ENCODE measurements at places on chromosomes 1 and 21.

GRCh38 chr1:153560771-153561465 lies 4.7 kb downstream of the S100A2 start:
- no peak overlapping the region for H3K27ac ChIP-seq
- no peak overlapping the region for H3K4me3 ChIP-seq
- H3K4me1 ChIP-seq, result peaks cover 7% of the 10 kb centered on the region
- no peaks in the 10 kb centered on the region for H3K27me3 ChIP-seq

GRCh38 chr1:94852788-94853187 lies 32.6 kb downstream of the SLC44A3 start:
- no peak for DNase-seq
- no peak overlapping the region for H3K4me3 ChIP-seq
- no peaks in the 10 kb centered on the region for H3K27me3 ChIP-seq
- peaks cover 10% of the 10 kb centered on the region for H3K4me1 ChIP-seq
- no peaks in the 10 kb centered on the region for H3K36me3 ChIP-seq

DNA sequence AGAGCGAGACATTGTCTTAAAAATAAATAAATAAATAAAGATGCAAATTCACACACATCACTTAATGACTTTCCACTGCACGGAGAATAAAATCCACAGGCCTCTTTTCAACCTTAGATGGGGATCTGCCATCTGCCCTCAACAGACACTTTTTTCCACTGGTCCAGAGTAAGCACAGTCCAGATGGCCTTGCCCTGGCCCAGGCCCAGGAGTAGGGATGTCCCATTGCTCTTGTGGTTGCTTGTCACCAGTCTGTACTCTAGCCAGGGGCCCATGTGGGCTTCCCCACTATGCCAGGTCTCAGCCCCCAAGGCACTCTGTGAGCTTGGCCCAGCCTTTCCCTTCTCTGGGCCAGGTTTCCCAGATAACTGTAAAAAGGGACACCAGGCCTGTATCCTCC lies 17.4 kb downstream of the PLOD1 start:
- no peak for DNase-seq
- no peaks in the 10 kb centered on the region for H3K27me3 ChIP-seq
- no peaks in the 10 kb centered on the region for H3K4me1 ChIP-seq
- H3K27ac ChIP-seq, result no peak overlapping the region
- H3K4me3 ChIP-seq, result no peak overlapping the region

DNA sequence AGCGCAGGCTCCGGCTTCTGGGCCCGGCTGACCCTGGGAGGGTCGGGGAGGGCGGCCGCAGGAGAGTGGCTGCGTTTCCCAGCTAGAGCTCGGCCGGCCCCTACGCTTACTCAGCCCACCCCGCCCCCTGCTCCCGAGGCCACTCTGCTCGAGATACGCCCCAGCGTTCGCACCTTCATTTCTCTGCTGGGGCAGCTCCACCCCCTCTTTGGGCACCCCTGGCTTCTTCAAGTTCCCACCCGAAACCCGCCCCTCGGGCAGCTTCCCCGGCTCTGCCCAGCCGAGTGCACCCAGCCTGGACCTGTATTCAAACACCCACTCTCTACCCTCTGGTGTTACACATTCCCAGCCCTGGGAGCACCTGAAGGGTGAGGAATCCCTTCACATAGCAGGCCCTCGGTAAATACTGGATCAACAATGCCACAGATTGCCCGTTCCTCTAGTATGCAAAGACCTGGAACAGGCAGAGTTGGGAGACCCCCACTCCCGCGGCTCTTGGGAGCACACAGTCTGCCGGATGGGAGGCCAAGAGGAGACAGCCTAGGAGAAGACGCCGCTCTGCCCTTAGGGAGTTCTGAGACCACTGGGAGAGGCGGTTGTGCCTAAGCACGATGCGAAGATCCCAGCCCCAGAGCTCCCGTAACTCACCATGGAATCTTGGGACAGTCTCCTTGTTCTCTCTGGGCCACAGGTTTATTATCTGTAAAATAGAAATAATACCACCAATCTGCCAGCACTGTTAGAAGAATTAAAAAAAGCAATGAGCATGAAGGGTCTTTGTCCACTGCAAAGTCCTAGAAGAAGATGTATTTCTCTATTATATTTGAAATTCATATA lies 566 bp upstream of the PAQR7 start:
- no peak overlapping the region for H3K4me3 ChIP-seq
- H3K36me3 ChIP-seq, result no peaks in the 10 kb centered on the region
- H3K27ac ChIP-seq, result peak overlapping the region; percentile 93
- H3K4me1 ChIP-seq, result peaks cover 59% of the 10 kb centered on the region
- DNase-seq, result no peak

DNA sequence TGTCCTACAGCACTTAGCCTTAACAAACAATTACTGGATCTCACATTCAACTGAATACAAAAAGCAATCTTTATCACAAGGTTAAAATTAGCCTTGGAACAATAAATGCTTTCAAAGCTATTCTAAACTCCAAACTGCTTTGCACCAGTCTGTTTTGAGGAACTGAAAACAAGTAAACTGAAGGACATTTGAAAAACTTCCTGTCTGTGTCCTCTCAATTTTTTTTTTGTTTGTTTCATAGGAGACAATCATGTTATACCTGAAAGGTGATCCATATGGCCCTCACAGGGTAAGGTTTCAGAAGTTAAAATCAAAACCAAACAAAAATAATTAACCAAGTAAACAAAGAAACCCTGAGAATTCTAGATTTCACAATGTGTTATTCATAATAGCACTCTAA lies 459.1 kb downstream of the DPYD start:
- no peaks in the 10 kb centered on the region for H3K27me3 ChIP-seq
- H3K4me1 ChIP-seq, result no peaks in the 10 kb centered on the region
- H3K27ac ChIP-seq, result no peak overlapping the region
- no peaks in the 10 kb centered on the region for H3K36me3 ChIP-seq
- no peak for DNase-seq
- H3K4me3 ChIP-seq, result no peak overlapping the region

DNA sequence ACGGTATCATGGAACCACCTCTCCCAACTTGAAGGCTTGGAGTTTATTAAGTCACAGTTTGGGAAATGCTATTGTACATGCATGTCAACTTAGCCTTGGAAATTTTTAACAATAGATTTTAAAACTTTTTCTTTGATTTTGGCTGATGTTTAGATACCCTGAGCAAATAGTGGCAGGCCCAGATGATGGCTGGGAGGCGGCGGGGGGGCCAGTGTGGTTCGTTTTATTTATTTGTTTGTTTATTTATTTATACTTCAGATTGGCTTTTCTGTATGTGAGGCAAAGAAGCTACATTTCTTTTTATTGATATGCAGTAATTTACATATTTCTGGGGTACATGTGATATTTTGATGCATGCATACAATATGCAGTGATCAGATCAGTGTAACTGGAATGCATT lies 82.0 kb downstream of the VWA5B1 start:
- no peaks in the 10 kb centered on the region for H3K27me3 ChIP-seq
- no peak for DNase-seq
- H3K27ac ChIP-seq, result no peak overlapping the region
- no peaks in the 10 kb centered on the region for H3K4me1 ChIP-seq
- H3K36me3 ChIP-seq, result no peaks in the 10 kb centered on the region
- H3K4me3 ChIP-seq, result no peak overlapping the region

DNA sequence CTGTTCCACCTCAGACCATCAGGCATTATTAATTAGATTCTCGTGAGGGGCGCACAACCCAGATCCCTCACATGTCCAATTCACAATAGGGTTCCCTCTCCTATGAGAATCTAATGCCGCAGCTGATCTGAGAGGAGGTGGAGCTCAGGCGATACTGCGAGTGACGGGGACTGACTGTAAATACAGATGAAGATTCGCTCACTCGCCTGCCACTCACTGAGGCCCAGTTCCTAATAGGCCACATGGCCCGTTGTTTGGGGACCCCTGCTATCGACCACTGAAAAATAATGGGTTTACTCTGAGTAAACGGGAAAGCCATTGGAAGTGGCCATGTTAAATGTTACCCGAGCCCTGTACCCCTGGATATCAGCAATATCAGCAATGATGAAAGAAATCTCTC lies 65.9 kb downstream of the GRIK1 start:
- H3K36me3 ChIP-seq, result no peaks in the 10 kb centered on the region
- no peaks in the 10 kb centered on the region for H3K4me1 ChIP-seq
- DNase-seq, result no peak
- H3K4me3 ChIP-seq, result no peak overlapping the region
- no peaks in the 10 kb centered on the region for H3K27me3 ChIP-seq

- no peaks in the 10 kb centered on the region for H3K36me3 ChIP-seq
- no peak for DNase-seq
- no peaks in the 10 kb centered on the region for H3K4me1 ChIP-seq
- H3K27ac ChIP-seq, result no peak overlapping the region
- H3K4me3 ChIP-seq, result no peak overlapping the region
These were observed 5.1 kb downstream of the ATF3 start for GRCh38 chr1:212613440-212614335.

DNA sequence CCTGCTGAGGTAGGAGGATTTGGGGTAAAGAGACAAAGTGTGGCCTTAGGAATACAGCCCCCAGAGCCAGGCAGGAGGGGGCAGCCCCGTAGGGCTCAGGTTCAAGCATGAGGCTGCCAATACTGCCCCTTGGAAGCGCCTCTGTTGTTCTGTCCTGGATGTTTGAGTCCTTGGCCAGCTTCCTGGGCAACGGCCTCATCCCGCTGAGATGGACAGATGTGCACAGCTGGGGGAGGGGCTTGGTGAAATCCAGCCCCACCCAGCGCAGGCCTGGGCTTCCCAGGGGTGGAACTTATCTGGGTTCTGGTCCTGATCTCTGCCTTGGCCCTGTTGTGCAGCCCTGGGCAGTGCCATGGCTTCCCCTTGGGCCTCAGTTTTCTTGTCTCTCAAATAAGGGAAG lies 34.8 kb upstream of the MAN1C1 start:
- H3K4me1 ChIP-seq, result no peaks in the 10 kb centered on the region
- H3K27me3 ChIP-seq, result no peaks in the 10 kb centered on the region
- no peak overlapping the region for H3K4me3 ChIP-seq
- no peaks in the 10 kb centered on the region for H3K36me3 ChIP-seq

- DNase-seq, result no peak
- no peak overlapping the region for H3K4me3 ChIP-seq
- H3K27ac ChIP-seq, result no peak overlapping the region
- no peaks in the 10 kb centered on the region for H3K27me3 ChIP-seq
- no peaks in the 10 kb centered on the region for H3K36me3 ChIP-seq
These were observed 125.4 kb downstream of the EIF4G3 start for GRCh38 chr1:21051177-21051825.

DNA sequence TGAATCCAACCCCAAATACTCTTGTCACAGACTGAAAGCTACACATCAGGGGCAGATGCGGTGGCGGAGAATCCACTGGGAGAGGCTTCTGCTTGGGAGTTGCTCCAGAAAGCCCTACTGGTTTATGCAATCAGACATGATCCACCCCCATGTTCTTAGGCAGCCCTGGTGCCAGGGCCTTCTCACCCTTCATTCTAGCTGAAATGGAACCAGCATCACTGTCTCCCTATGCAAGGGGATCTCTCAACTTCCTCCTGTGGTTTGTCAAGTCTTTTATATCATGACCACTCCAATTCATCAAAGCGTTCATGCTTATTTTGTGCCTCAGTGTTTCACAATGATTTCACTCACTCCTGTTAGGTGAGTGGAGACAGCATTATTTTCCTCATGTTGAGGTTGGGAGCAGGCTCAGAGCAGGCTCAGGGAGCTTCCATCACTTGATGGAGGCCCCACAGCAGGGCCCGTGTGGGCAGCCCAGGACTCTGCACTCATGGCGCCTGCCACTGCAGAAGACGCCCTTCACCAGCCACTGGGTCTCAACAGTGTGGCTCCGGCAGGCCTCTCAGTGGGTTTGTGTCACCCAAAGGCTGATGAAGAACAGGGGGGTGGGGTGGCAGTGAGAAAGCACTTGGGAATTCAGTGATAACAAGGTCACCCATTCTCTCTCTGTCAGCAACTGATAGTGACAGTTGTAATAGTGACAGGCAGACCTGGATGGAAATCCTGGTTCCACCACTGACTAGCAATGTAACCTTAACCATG lies 67.1 kb downstream of the CD58 start:
- peaks cover 2% of the 10 kb centered on the region for H3K4me1 ChIP-seq
- no peak overlapping the region for H3K4me3 ChIP-seq
- DNase-seq, result no peak
- no peaks in the 10 kb centered on the region for H3K27me3 ChIP-seq

- no peaks in the 10 kb centered on the region for H3K27me3 ChIP-seq
- no peak for DNase-seq
- no peak overlapping the region for H3K27ac ChIP-seq
- H3K4me1 ChIP-seq, result peaks cover 9% of the 10 kb centered on the region
- H3K36me3 ChIP-seq, result no peaks in the 10 kb centered on the region
- no peak overlapping the region for H3K4me3 ChIP-seq
These were observed 33.2 kb downstream of the CAMSAP2 start for GRCh38 chr1:200771625-200772555.

- H3K4me1 ChIP-seq, result no peaks in the 10 kb centered on the region
- H3K27me3 ChIP-seq, result no peaks in the 10 kb centered on the region
- no peak overlapping the region for H3K4me3 ChIP-seq
These were observed 652.9 kb downstream of the PLA2G4A start for GRCh38 chr1:187481581-187482148.

DNA sequence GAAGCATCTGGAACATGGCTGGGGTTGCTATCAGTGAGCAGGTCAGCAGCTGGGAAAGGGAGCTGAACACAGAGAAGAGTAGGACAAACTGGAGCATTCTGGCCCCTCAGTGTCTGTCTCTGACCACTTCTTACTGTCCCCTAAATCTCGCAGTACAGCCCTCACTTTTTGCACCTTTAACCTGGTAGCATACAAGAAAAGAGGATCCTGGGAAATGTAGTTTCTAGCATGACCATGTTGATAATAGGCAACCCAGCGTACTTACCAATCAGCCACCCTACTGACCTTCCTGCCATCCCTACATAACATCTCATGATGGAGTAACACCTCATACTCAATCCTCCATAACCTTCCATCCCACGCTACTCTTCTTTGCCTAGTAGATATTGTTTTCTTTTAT lies 99.1 kb upstream of the RAVER2 start:
- no peaks in the 10 kb centered on the region for H3K27me3 ChIP-seq
- H3K27ac ChIP-seq, result no peak overlapping the region
- no peaks in the 10 kb centered on the region for H3K36me3 ChIP-seq
- no peak for DNase-seq
- H3K4me1 ChIP-seq, result no peaks in the 10 kb centered on the region

DNA sequence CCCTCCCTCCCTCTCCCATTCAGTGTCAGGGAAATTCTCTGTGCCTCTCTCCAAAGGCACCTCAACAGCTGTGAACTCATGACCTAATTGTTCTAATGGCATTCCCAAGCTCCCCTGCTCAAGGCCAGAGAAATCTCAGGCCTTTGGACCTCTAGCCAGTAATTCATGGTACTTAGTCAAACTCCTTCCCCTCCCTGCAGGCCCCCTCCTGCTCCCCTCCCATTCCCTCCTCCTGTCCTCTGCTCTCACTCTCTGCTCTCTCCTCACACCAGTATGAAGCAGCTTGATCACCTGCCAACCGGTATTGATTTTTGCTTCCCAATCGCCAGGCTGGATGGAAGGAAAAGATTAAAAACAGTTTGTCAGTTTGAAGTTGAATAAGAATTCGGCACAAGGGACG lies 370.5 kb upstream of the PBX1 start:
- no peak overlapping the region for H3K4me3 ChIP-seq
- H3K27ac ChIP-seq, result no peak overlapping the region
- no peaks in the 10 kb centered on the region for H3K36me3 ChIP-seq

- H3K27me3 ChIP-seq, result peaks cover 6% of the 10 kb centered on the region
- no peak for DNase-seq
- no peak overlapping the region for H3K27ac ChIP-seq
- H3K4me3 ChIP-seq, result no peak overlapping the region
- no peaks in the 10 kb centered on the region for H3K36me3 ChIP-seq
- H3K4me1 ChIP-seq, result no peaks in the 10 kb centered on the region
These were observed 39.8 kb upstream of the LRP8 start for GRCh38 chr1:53367503-53368313.

Data from adrenal gland (tissue), 19 donors.